ENCODE measurements at places on chromosomes 11 and 22.

GRCh38 chr11:130049328-130049771 is 20.3 kb upstream of the APLP2 start:
- no peak for DNase-seq

DNA sequence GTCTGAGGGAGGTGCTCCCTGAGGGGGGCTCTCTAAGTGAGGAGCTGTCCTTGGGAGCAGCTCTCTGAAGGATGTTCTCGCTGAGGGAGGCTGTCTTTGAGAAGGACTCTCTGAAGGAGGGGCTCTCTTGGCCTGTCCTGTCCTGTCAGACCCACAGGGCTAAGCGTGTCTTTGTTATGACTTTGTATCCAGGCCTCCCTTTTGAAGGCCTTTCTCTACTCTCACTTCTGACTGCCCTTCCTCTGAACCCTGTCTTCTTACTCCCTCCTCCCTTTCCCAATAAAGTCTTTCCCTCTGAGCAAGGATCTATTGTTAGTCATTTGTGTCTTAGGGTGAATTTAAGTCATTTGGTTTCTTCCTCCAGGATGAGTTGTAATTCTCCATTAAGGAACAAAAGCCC is 330.1 kb upstream of the PLET1 start:
- no peak for DNase-seq

DNA sequence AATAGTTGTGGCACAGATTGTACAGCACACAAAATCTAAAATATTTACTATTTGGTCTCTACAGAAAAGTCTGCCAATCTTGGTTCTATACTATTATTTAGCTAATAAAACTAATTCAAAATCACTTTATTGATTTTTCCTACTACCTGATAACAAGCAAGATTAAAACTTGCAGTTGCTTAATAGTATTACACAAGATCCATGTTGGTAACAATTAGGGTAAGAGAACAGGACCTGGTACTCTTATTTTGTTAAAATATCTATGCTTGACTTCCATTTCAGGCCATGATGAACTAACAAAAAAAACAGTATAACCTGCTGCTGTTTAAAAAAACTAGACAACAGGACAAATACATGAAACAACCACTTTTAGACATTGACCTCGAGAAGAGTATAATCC is 52.4 kb downstream of the CWF19L2 start:
- no peak for DNase-seq

DNA sequence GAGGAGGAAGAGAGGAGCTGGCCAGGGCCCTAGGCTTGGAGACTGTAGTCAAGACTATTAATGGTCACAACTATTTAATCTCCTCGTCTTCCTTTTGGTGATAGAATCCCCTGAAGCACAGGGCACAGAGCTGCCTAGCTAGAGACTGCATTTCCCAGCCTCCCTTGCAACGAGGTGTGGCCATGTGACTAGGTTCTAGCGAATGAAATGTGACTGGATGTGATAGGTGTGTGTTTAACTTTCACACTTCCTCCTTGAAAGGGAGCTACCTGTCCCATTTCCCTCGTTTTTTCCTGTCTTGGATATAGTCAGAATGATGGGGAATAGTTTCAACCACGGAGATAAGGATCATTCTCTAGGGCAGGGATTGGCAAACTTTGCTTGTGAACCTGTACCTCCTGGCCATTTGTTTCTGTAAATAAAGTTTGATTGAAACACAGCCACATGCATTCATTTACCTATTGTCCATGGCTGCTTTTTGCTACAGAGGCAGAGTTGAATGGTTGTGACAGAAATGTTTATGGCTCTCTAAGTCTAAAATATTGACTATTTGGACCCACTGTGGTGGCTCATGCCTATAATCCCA is 313.5 kb downstream of the MIAT start:
- DNase-seq: no peak

DNA sequence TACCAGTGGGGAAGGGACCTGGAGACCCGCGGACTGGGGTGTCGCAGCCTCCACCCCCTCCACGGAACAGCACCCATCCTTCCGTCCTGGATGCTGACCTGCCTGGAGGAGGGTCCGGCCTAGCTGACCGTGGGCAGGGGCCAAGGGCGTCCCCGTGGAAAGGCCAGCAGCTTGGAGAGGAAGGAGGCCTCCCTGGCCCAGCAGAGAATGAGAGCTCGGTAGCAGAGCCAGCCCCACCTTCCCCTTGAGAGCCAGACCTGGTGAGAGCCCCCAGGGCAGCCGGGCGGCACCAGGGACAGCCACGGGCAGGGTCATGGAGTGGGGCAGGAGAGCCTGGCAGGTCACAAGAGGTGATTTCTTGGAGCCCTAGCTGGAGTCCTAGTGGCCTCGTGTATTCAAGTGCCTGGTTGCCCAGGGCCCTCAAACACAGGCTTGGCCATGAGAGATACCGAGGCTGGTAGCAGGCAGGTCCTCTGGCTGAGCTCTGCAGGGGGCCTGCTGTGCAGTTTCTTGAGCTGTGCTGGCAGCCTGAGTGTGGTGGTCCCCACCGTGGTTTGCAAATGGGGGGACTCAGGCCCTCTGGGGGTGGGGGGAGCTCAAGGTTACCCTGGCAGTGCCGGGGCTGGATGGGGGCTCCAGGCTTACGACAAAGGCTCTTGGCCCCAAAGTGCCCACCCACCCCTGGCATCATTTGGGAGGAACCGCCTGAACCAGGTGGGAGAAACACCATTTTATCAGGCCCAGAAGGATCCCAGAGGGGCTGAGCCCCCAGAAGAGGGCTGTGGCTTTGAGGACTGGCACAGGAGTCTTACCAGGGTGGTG is 7.6 kb downstream of the TSPAN32 start:
- DNase-seq: no peak

- DNase-seq: peak; percentile 33
Measured at GRCh38 chr11:95453616-95454171, 222.7 kb upstream of the SESN3 start.

GRCh38 chr22:50189849-50190181 is 4.1 kb downstream of the TRABD start:
- DNase-seq: no peak

DNA sequence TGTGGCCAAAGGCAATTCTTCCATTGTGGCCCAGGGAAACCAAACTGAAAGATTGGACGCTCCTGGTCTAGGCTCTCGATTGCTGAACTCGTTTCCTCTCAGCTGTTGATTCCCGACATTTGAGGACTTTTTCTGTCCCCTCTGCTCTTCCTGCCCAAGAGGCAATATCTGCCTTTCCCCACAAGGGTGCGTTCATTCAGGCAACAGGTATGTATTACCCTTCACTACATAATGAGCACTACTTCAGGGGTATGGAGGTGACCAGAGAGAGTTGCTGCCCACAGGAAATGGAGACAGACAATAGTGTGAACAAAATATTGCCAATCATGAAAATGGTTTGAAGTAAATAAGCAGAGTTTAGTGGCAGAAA is 8.2 kb downstream of the PTH start:
- no peak for DNase-seq

DNA sequence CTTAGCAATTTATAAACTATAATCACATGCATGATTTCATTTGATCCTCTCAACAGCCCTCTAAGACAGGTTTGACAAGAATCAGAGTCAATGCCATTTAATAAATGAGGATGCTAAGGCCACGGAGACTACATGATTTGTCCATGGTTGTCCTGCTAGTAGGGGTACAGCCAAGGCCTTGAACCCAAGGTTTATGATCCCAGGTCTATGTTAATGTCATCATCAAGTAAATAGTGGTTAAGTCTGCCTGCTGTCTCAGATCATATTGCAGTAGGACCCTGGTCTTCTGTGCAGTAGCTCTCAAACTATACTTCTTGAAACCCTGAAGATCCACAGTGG is 17.7 kb upstream of the SYTL2 start:
- DNase-seq: no peak

GRCh38 chr22:27068121-27068520 is 410.7 kb downstream of the MIAT start:
- DNase-seq: no peak

- no peak for DNase-seq
Measured at GRCh38 chr22:49756676-49757075, 71.0 kb downstream of the BRD1 start.

GRCh38 chr22:32199341-32199740 is 5.5 kb downstream of the RFPL2 start:
- no peak for DNase-seq

DNA sequence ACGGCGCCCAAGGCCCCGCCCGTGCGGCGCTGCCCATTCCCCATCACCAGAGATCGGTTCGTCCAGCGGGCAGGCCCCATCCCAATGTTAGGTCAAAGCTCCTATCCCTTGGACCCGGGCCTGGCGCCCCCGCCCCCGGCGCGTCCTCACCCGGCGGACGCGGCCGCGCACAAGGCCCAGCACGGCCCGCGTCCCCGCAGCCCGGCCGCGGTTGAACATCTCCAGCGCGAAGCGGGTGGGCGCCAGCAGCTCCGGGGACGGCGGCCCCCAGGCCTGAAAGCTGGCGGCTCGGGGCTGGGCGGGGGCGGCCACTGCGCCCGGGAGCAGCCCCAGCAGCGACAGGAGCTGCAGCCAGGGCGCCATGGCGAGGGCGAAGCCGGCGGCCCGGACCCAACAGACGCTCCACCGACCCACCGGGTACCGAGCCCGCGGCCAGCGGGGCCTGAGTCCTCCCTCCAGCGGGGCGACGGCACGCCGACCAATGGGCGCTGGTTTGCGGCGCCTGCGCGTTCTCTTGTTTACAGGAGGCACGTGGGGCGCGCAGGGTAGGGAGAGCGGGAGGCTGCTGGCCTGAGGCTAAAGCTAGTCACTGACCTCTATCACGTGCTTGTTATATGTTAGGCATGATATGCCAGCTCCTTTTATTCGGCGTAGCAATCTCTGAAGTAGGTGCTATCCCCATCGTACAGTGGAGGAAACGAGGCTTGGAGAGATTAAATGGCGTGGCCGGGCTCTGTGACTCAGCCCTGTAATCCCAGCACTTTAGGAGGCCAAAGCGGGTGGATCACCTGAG is at the start of gene CTSF:
Gene CTSF, minus strand, starts transcription at position 483 of the 793 bp plus-strand sequence. Its CDS starts 120 bp downstream, at position 363.
- DNase-seq: peak; percentile 45

DNA sequence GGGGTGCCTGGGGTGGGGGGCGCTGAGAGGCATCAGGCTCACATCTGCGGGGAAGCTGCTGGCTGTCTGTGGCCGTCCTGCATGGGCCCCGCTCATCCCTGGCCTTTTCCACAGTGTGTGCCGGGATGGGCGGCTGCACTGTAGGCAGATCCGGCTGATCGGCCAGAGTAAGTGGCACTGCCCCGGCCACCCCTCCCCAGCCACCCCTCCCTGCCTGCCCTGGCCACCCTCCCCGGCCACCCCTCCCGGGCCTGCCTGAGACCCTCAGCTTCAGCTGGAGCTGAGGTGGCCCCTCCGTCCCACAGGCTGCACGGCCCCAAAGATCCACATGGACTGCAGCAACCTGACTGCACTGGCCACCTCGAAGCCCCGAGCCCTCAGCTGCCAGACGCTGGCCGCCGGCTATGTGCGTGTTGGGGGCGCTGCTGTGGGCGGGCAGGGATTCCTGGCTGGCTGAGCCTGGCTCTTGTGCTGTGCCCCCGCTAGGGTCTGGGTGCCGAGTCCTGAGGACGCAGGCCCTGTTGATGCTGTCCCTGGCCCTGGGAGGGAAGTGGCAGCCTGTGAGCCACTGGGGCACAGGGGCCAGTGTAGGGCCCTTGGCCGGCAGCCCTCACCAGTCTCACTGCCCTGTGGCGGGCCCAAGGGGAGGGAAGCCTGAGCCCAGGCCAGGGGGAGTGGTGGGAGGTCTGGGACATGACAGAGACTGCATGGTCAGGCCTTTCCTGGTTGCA is 10.9 kb downstream of the MUC2 start:
- DNase-seq: no peak

DNA sequence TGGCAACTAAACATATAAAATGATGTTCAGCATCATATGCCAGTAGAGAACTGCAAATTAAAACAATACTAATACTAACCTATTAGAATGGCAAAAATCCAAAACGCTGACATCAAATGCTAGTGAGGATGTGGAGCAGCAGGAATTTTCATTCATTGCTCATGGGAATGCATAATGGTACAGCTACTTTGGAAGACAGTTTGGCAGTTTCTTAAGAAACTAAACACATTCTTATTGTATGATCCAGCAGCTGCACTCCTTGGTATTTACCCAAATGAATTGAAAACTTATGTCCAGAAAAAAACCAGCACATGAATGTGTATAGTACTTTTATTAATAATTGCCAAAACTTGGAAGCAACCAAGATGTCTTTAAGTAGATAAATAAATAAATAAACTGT is 258.0 kb downstream of the TENM4 start:
- DNase-seq: no peak

- DNase-seq: no peak
Measured at GRCh38 chr22:45090497-45090910, 73.2 kb upstream of the NUP50 start.

GRCh38 chr11:72741849-72742512 is 10.2 kb downstream of the ARAP1 start:
- no peak for DNase-seq
